Right lung (tissue), 10 donors: ENCODE measurements at places on chromosomes 16 and 17. TPM values are rescaled to one million over a fixed set of nuclear protein-coding genes. Genes with fewer than 3 reads are reported as not detected.

Gene KRTAP16-1
- not detected for polyA plus RNA-seq

Gene TCAP
- polyA plus RNA-seq, result 1.8 TPM

DNA sequence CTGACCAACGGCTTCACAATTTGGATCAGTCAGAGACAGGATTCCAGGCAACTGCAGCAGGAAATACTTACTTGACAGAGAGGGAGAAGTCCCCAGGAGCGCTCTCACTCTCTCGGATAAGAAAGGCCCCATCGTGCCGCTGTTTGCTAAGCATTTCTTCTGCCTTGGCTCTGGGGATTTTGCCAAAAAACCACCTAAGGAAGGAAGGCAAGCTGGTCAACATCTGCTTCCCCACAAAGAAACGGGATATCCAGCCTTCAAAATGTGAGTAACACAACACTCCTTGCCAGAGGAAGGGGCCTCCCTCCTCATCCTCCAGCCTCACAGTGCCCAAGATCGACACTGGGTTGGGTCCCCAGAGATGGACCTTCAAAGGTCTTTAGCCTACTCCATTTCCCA, 36.6 kb upstream of the SLC25A19 start:
- DNase-seq, result peak; percentile 16

- DNase-seq, result no peak
Observed at GRCh38 chr17:72884066-72884465, 208.4 kb downstream of the SLC39A11 start.

DNA sequence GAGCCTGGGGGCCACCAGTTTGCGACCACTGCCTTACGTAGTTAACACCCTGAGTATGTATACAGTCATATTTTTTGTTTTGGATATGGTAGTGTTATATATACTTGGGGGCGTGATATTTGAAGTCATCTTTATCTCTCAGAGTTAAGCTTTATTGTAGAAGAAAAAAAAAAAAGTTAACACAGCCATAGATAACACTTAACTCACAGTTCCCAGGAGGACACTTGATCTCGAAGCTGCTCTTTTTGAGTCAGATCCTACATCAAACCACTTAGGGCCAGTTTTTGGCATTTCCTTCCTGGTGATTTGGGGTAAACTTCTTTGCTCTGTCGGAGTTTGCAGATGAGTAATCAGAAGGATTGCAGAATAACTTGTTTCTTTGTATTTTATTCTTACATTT, 5.8 kb downstream of the ITPRIPL2 start:
- no peak for DNase-seq

DNA sequence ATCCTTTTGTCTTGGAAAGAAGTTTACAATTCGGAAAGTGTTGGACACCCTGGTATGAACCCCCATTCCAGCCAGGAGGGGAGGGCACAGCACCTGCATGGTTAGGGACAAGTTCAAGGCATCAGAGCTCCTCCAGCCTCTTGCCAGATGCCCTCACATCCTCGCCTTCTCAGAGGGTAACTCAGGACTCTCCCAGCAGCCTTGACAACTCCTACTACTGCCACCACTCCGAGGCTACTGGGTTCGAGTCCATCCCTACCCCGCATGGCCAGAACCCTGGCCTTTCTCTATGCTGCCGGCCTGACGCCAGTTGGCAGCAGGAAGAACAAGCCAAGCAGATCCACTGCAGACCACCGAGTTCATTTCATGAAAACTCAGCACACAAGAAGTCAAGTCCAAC, 34.1 kb downstream of the AXIN2 start:
- DNase-seq, result no peak

GRCh38 chr17:19724501-19725420, 8.4 kb upstream of the SLC47A2 start:
- DNase-seq, result no peak

GRCh38 chr17:520447-521182, 168.0 kb upstream of the RPH3AL start:
- no peak for DNase-seq

GRCh38 chr17:14329900-14330491, 29.1 kb downstream of the HS3ST3B1 start:
- DNase-seq, result no peak

DNA sequence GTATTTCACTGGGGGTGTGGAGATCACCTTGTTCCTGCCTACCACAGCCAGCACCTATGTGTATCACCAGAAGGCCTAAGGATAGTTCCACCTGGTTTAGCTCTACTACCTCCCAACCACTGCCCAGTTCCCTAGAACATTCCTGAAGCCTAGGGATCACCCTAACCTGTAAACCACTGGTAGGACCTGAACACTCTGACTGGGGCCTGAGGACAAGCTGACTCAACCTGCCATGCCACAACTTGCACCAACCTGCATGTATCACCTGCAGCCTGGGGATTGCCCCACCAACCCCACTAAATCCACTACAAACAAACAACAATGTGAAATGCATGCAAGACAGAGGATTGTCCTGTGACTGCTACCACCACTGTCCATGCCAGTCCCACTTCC, 128.1 kb downstream of the KIF2B start:
- DNase-seq, result no peak

GRCh38 chr17:65071861-65072260, 15.3 kb upstream of the GNA13 start:
- no peak for DNase-seq

GRCh38 chr16:84234321-84235241, 5.2 kb downstream of the KCNG4 start:
- no peak for DNase-seq

GRCh38 chr16:20289571-20289970, 37.7 kb downstream of the GP2 start:
- DNase-seq, result no peak
